ENCODE measurements at places on chromosomes 13 and 19.

GRCh38 chr13:66714795-66715194, 515.3 kb downstream of the PCDH9 start:
- no peak for DNase-seq

DNA sequence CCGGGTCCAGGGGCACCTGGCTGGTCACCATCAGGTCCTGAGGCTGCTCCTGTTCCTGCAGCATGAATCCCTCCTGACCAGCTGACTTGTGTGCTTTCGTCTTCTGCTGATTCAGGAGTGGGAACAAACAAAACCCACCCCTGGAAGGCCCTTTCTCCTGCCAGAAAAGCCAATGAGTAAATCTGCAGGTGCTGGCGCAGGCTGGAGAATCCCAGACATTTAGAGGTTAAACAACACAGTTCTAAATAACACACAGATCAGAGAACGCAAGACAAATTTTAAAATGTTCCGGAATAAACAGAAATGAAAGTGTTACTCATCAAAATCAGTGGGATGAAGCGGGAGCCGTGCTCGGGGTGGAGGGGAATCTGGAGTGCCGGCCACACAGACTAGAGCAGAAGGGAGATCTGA, 60.6 kb upstream of the C13orf46 start:
- no peak for DNase-seq

- DNase-seq: peak; percentile 3
These were observed 790 bp downstream of the TPM4 start for GRCh38 chr19:16076958-16077611.

- DNase-seq: no peak
These were observed 844 bp upstream of the RFX1 start for GRCh38 chr19:14006766-14007562.

GRCh38 chr19:6070207-6070681, 40.1 kb downstream of the RFX2 start:
- no peak for DNase-seq

GRCh38 chr13:99636306-99636705, 135.0 kb downstream of the TM9SF2 start:
- no peak for DNase-seq

DNA sequence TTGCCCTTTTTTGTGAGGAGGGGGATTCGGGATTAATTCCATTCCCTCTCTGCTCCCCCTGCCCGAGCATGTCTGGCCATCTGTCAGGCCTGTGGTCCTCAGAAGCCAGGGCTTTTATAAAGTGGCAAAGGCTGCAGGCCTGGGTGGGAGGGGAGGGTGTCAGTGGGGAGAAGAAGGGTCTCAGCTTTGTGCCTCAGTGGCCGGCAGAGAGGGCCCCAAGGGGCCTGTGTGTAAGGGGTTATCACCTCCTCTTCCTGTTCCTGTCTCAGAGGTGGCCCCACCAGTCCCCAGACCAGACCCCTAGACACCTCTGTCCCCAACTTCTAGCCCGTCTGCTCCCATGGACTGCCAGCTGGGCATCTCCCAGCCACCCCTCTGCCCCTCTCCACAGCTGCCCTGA, 3.4 kb upstream of the NUMBL start:
- no peak for DNase-seq

- DNase-seq: no peak
These were observed 4.7 kb upstream of the SIGLEC14 start for GRCh38 chr19:51651216-51651846.

- DNase-seq: no peak
These were observed 3.9 kb upstream of the GPR183 start for GRCh38 chr13:99311137-99311536.

DNA sequence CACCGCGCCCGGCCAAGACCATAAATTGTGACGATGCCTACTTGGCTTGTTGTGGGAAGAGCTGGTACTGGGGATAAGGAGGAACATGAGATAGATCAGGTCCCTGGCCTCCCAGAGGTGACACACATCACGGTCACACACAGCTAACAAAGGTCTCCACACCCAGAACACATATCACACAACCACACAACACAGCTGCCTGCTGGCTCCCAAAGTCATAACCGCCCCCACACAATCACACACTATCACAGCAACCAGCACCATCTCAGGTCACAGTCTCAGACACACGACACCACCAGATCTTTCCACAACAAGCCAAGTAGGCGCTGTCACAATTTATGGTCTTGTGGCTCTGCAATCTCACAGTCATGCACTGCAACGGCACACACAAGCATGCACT, 5.7 kb downstream of the COL5A3 start:
- no peak for DNase-seq

GRCh38 chr13:31310786-31311185, 111.0 kb downstream of the B3GLCT start:
- DNase-seq: peak; percentile 29

GRCh38 chr19:52535771-52536447, 8.4 kb downstream of the ZNF808 start:
- DNase-seq: peak; percentile 33

- no peak for DNase-seq
These were observed 61.0 kb downstream of the RASA3 start for GRCh38 chr13:114071410-114071809.

GRCh38 chr19:48171710-48172109, 1.2 kb downstream of the ZSWIM9 start:
- DNase-seq: peak; percentile 6

GRCh38 chr19:18322318-18322758, 538 bp downstream of the LSM4 start:
- DNase-seq: no peak

DNA sequence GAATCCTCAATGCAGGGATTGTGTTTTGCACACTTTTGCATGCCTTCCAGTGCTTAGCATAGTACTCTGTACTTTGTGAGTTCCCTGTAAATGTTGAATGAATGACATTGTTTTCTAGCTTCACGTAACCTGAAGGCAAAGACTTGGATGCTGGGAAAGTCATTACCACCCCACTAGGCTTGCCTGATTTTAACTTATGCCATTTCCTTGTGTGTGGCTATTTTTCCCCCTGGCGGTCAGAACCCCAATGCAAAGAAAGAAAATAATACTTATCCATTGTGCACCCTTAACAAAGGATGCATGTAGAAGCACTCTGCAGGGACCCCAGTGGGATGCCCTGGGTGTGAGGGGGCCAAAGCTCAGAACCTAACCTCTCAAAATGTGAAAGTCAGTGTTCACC, 1.2 kb upstream of the ENOX1 start:
- no peak for DNase-seq

GRCh38 chr19:33443638-33444561, 70.4 kb downstream of the CEBPG start:
- no peak for DNase-seq

DNA sequence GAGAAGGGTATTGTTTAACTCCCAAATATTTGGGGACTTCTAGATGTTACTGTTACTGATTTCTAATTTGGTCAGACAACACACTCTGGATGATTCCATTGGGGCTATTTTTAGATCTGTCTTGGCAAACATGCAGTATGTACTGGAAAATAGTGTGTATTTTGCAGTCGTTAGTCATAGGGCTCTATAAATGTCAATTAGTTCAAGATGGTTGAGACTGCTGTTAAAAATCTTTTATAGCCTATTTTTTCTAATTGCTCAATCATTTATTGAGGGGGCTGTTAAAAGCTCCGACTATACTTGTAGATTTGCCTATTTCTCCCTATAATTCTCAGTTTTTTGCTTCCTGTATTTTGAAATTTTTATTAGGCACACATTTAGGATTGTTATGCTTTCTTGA, 31.4 kb downstream of the PPP5C start:
- DNase-seq: no peak

GRCh38 chr19:42066075-42066754, 3.8 kb downstream of the GRIK5 start:
- no peak for DNase-seq

GRCh38 chr13:43725460-43725859, 61.3 kb downstream of the ENOX1 start:
- DNase-seq: no peak

DNA sequence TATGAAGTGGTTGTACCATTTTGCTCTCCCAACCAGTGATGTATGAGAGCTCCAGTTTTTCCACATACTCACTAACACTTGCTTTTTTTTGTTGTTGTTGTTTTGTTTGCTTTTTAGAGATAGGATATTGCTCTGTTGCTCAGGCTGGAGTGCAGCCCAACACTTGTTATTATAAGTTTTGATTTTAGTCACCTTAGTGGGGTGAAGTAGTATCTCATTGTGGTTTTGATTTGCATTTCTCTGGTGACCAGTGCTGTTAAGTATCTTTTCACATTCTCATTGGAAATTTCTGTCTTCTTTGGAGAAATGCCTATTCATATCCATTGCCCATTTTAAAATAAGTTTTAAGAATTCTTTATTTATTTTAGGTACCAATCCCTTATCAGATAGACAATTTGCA, 31.3 kb downstream of the CYP4F22 start:
- no peak for DNase-seq

DNA sequence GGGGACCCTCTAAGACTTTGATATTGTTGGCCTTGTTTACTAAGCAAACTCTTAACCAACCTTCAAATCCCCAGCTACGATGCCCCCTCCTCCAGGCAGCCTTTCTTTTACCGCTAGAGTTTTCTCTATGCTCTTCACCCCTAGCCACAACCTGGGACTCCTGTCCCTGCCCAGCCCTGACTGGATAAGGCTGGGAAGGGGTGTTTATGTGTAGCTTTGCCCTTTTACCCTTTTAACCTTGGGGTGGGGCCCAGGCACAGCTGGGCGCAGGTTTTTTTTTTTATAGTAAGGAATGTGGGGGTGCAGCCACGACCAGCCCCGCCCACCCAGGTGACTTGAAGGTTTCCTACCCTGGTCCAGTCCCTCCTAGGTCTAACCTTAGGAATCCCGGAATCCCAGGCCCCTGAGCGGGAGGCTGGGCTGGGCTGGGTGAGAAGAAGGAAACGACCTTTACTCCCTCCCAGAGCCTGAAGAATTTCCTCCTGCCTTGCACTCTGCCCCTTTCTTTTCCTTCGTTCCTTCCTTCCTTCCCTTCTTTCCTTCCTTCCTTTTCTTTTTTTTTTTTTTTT, 12.2 kb downstream of the TJP3 start:
- DNase-seq: no peak

GRCh38 chr19:54209811-54210494, 9.3 kb downstream of the RPS9 start:
- peak; percentile 81 for DNase-seq

- DNase-seq: no peak
These were observed 3.9 kb downstream of the SIGLEC7 start for GRCh38 chr19:51145916-51146493.

- no peak for DNase-seq
These were observed 30.7 kb downstream of the HTR2A start for GRCh38 chr13:46866150-46866549.

GRCh38 chr19:44447916-44448674, at the start of gene ZNF229:
ZNF229 (minus strand) TSS chr19:44448472; CDS start chr19:44442847, 5,625 bp downstream.
- DNase-seq: peak; percentile 80

DNA sequence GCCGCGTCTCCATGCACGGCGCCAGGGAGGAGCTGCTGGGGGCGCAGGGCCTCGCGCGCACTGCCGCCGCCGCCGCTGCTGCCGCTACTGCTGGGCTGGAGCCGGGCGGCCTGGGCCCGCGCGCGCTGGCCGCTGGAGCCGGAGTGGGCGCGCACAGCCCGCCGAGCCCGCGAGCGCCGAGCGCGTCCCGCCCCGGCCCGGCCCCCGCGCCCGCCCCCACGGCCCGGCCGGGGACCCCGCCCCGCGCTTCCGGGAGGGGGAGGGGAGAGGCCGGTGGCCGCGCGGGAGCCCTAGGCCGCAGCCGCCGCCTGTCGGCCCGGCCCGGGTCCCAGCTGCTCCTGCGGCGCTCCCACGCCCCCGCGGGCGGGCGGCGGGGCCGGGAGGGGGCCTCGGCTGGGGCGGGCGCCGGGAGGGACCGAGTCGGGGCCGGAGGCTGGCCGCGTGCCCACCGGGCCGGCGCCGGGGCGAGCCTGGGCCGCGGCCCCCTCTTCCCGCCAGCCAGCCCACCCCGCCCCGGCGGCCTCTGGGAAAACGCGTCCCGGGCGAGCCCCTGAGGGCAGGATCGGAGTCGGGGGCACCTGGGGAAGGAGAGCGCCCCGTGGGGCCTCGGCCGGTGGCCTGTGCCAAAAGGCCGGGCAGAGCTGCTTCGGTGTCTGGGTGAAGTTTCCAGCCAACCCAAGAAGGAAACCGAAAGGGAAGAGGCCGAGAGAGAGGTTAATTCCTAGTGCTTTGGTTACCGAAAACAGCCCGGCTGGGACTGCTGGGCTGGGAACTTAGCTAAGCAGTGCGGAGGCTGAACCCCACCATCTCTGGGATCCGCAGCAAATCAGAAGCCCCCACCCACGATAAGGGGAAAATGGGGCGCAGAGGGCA, at the start of gene STK24:
STK24 (minus strand) TSS at position 145 of the 873 bp plus-strand sequence. CDS start 321 bp downstream, outside the sequence.
- peak; percentile 57 for DNase-seq

All from NCI-H1092 (cell line).